CD4-positive, alpha-beta T cell treated with Interleukin-1 beta for 1 hour (primary cell): ENCODE measurements at places on chromosomes 3 and 15.
A peak's percentile ranks its signal among the peaks of the same experiment; 100 is the strongest.

GRCh38 chr3:158790901-158791589 lies 10.8 kb upstream of the MFSD1 start:
- peak; percentile 48 for DNase-seq

DNA sequence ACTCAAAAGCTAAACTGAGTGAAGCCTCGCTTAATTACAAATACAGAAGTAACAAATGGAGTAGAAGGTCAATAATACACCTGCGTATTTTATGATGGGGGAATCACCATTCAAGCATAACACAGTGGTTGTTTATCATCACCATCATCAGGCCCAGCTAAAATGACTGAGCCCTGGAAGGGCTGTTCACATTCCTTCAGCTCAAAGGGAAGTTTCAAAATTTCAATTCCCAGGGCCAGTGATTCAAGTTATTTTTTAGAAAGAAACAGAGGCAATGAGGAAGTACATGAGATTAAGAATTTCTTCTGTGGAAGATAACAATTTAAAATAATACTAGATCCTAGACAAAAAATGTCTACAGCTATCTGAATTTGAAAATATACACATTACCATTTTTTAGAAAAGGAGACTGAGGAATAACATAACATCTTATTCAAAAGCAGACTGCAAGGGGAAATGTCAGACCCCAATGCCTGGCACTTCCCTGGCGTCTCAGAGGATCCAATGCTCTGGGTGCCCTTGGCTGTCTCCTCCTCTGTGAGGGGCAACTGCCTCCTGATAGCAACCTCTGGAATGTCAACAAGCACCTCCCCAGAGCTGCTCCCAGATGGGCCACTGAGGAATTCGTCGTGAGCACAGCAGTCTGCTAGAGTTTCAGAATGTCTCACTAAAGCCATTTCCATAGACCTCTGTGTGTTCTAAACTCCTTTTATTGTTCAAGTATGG lies 22.8 kb downstream of the EHD4 start:
- no peak for DNase-seq

DNA sequence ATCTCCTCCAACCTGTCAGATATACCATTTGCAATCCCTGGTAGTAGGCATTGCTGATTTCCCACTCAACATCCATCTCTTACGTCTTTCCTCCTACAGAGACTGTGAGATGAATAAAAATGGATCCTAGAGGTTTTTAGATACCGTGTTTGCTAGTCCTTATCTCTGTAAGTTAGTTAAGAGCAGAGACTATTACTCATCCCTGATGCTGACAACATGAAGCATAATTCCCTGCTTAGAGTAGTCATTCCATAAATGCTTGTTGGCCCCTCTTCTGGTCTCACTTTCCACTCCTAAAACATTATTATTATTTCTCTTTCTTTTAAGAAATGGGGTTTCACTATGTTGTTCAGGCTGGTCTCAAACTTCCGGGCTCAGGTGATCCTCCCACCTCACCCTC lies 136.2 kb downstream of the RTP4 start:
- no peak for DNase-seq

- no peak for DNase-seq
Measured at GRCh38 chr3:106542101-106542769, 673.4 kb upstream of the CBLB start.

GRCh38 chr15:48888836-48889235 lies 10.9 kb downstream of the EID1 start:
- DNase-seq: no peak
